A549 treated with CORT108297 at 1 μM for 4 hours (cell line): ENCODE measurements at places on chromosomes 7 and 10. TPM values are rescaled to one million over a fixed set of nuclear protein-coding genes. Genes with fewer than 3 reads are reported as not detected.

NRAP gene
- total RNA-seq = 0.01 TPM in 1 of 5 replicates, not detected in the others

FZD8 gene
- 4.7 to 8.2 TPM (median 6.6 TPM) in 5 replicates for total RNA-seq

VGF gene
- total RNA-seq = 10.5 to 26.2 TPM (median 16.4 TPM) in 5 replicates

SPDYE2B gene
- not detected in 5 replicates for total RNA-seq

CDC14C gene
- not detected in 5 replicates for total RNA-seq

PCDH15 gene
- 0.06 TPM in 1 of 5 replicates, not detected in the others for total RNA-seq

DRGX gene
- total RNA-seq = 0.06 to 0.09 TPM in 2 of 5 replicates, not detected in the others

AKR1D1 gene
- not detected in 5 replicates for total RNA-seq

CPA2 gene
- 0.09 to 0.13 TPM in 2 of 5 replicates, not detected in the others for total RNA-seq

C10orf67 gene
- total RNA-seq = 0.05 to 0.17 TPM (median 0.06 TPM) in 5 replicates

ORC5 gene
- 25.3 to 32.9 TPM (median 28.0 TPM) in 5 replicates for total RNA-seq

ARL4A gene
- 50.9 to 63.0 TPM (median 54.6 TPM) in 5 replicates for total RNA-seq

PNLIPRP3 gene
- total RNA-seq = 0.03 TPM in 1 of 5 replicates, not detected in the others

PDZD7 gene
- total RNA-seq = 0.48 to 1.4 TPM (median 0.92 TPM) in 5 replicates

C7orf57 gene
- 0.14 to 0.57 TPM (median 0.21 TPM) in 5 replicates for total RNA-seq

RAB19 gene
- not detected in 5 replicates for total RNA-seq

KLF14 gene
- 0.03 to 0.07 TPM (median 0.05 TPM) in 3 of 5 replicates, not detected in the others for total RNA-seq

SLC26A5 gene
- not detected in 5 replicates for total RNA-seq

OR6V1 gene
- total RNA-seq = not detected in 5 replicates

PRSS37 gene
- total RNA-seq = not detected in 5 replicates

NEUROD6 gene
- total RNA-seq = not detected in 5 replicates

KLLN gene
- total RNA-seq = 0.43 to 0.66 TPM (median 0.52 TPM) in 5 replicates

FAM237B gene
- not detected in 5 replicates for total RNA-seq

JCAD gene
- 7.8 to 10.1 TPM (median 8.2 TPM) in 5 replicates for total RNA-seq

ZNF107 gene
- 2.0 to 2.6 TPM (median 2.5 TPM) in 5 replicates for total RNA-seq

ANKRD1 gene
- total RNA-seq = 6.5 to 14.5 TPM (median 9.4 TPM) in 5 replicates

PON1 gene
- total RNA-seq = 0.29 to 1.2 TPM (median 0.68 TPM) in 5 replicates

TWIST1 gene
- 2.4 to 4.3 TPM (median 3.8 TPM) in 5 replicates for total RNA-seq

CLDN4 gene
- 3.6 to 5.3 TPM (median 4.6 TPM) in 5 replicates for total RNA-seq

SPDYE16 gene
- 0.03 to 0.14 TPM (median 0.05 TPM) in 3 of 5 replicates, not detected in the others for total RNA-seq

HYCC1 gene
- 15.3 to 23.9 TPM (median 19.5 TPM) in 5 replicates for total RNA-seq

EGR2 gene
- total RNA-seq = 0.27 to 0.53 TPM (median 0.38 TPM) in 5 replicates

UFSP1 gene
- 3.7 to 7.5 TPM (median 5.2 TPM) in 5 replicates for total RNA-seq

TFR2 gene
- total RNA-seq = 1.9 to 3.4 TPM (median 2.8 TPM) in 5 replicates

PRLHR gene
- not detected in 5 replicates for total RNA-seq

NPC1L1 gene
- total RNA-seq = 0.01 to 0.08 TPM (median 0.06 TPM) in 5 replicates

CCDC136 gene
- 1.7 to 3.0 TPM (median 2.4 TPM) in 5 replicates for total RNA-seq

GJD4 gene
- total RNA-seq = 0.06 TPM in 1 of 5 replicates, not detected in the others

BAG3 gene
- 140 to 191 TPM (median 164 TPM) in 5 replicates for total RNA-seq

NYAP1 gene
- 1.5 to 2.4 TPM (median 2.3 TPM) in 5 replicates for total RNA-seq

FEZF1 gene
- not detected in 5 replicates for total RNA-seq

DLX5 gene
- total RNA-seq = not detected in 5 replicates

ASB4 gene
- 0.18 to 0.34 TPM (median 0.25 TPM) in 5 replicates for total RNA-seq

FAM25A gene
- total RNA-seq = 0.56 TPM in 1 of 5 replicates, not detected in the others

CPED1 gene
- total RNA-seq = 0.08 to 0.15 TPM in 2 of 5 replicates, not detected in the others

RET gene
- 0.50 to 0.98 TPM (median 0.67 TPM) in 5 replicates for total RNA-seq

SPDYE8 gene
- total RNA-seq = not detected in 5 replicates
